Effector memory CD8-positive, alpha-beta T cell (primary cell): ENCODE measurements at places on chromosomes 4 and X.

- no peak for DNase-seq
Measured at GRCh38 chr4:25158817-25159216, 1.4 kb downstream of the SEPSECS start.

- DNase-seq = no peak
Measured at GRCh38 chrX:149207518-149207917, 297.6 kb downstream of the IDS start.

GRCh38 chrX:115589419-115589818 lies 28.4 kb downstream of the PLS3 start:
- no peak for DNase-seq

DNA sequence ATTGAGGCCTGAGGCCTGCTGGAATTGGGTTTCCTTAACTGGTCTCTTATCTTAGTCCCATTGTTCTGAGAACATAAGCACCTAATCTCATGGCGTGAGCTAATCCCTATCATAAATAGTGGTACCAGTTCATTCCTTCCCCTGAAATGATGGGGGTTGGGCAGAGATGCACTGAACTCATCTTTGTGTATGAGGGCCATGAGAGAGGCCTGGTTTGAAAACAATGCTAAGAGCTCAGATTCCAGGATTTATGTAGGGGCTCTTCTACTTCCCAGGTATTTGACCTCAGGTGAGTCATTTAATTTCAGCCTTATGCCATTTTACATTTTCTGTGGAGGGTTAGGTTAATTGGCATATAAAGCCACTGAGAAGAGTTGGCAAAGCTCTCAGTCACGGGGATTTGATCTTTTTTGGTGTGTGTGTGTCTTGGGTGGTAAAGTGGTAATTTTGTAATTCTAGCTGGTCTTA lies 4.4 kb downstream of the RBM3 start:
- no peak for DNase-seq

GRCh38 chr4:145851511-145852201 lies 87.0 kb downstream of the ZNF827 start:
- no peak for DNase-seq

DNA sequence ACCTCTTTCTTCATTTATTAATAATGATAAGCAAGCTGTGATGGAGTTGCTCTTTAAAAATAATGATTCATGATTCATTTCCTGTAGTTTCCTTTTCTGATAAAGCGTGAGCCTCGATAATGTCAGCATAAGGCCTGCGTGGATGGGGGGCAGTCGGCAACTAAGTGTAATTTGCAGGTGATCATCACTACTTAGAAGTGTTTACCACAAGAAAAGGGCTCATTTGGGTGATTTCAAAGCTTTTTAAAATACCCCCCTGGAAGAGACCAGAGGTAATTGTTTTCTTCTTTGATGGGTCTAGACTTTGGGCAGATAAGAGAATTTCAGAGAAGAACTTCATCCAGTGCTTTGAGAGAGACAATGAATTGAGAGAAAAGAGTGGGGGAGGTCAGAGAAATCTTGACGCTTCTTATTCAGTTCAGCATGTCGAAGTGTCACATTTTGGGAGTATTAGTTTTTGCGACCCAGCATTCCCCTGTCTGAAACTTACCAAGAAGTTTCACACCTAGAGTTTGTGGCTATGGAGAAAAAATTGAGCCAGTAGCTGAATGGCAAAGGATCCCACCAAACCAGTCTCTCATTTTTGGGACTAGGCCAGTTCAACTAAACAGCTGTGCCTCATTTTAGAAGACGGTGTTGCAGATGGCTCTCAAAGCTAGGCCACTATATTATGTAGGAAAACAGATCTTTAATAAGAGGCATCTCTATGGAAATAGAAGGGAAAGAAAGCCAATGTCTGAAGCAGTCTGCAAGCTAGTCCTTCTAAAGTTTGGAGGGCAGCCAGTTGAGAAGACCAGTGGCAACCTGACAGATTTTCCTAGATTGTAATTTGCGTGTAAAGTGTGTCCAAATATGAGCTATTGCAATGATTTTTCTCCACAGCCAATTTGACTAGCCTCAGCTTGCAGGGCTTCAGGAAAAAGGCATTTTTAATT lies 171.0 kb upstream of the PPP1R2C start:
- peak; percentile 18 for DNase-seq

DNA sequence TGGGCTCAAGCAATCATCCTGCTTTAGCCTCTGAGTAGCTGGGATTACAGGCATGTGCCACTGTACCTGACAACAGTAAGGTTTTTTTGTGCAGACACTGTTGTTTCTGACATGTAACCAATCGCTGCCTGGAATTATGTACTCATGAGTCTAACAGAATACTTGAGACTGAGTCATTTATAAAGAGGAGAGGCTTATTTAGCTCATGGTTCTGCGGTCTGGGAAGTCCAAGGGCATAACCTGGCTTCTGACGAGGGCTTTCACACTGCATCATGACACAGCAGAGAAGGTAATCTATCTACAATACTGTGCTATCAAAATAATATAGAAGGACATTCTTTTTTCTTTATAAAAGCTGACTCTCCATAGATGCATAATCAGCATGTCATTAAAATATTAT lies 115.5 kb upstream of the STOX2 start:
- DNase-seq = no peak

DNA sequence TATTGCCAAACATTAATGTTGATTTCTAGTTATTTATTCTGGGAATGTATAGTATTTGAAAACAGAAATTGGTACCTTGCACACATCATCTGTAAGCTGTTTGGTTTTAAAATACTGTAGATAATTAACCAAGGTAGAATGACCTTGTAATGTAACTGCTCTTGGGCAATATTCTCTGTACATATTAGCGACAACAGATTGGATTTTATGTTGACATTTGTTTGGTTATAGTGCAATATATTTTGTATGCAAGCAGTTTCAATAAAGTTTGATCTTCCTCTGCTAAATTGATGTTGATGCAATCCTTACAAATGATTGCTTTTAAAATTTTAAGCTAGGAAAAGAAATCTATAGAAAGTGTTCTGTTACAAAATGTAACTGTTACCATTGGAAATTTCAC lies 30.8 kb upstream of the FMR1NB start:
- no peak for DNase-seq

DNA sequence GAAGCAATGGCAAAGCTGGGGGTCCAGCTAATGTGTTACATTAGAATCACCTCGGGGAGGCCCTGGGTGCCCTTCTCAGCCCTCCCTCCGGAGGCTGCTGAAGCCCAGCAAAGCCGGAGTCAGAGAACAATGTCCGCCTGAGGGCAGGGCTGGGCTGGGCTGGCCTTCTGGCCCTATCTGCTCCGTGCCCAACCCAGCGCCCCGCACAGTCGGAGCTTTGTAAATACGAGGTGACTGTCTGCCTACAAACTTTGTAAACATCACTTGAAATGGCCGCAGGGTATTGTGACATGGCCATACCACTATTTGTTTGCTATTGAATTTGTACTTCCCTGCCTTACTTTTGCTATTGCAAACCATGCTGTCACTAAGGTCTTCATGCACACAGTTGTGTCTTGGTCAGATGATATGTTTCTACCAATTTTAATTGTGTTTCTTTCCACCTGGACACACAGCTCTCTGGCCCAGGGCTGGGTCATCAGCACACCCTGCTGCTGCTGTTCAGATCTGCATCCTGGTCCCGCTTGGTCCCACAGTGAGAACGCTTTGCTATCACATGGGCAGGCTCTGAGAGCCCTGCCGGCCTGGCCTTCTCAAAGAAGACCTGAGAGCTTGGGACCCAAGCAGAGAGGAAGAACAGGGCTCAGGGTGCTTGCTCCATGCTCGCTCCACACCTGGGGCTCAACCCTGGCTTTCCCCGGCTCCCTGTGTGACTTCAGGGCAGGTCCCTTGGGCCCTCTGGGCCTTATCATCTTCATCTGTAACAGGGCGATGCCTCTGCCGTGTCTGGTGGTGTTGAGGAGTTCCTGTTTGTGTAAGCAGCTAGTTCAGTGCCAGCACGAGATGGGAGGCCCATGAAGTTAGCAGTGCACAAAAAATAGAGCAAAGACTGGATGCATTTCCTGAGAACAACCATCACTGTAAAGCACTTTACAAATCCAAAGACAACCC lies 2.3 kb downstream of the S100P start:
- DNase-seq = peak; percentile 52

DNA sequence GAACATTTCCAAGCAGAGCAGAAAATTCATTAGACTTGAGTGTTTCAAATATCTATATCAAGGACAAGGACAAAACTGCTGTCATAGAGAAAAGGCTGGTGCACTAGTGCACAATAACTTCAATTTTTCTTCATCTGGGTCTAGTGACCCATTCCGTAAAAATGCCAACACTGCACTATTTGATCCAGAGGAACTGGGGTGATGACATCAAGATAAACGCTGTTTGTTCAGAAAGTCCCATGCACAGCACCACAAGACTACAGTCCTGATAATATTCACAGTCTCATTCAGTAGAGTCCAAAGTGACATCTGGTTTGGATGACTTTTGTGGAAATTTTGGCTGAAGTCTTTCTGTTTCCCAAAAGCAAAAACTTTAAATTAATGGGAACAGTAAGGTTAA lies 303.5 kb upstream of the GALNT7 start:
- no peak for DNase-seq

GRCh38 chr4:69360271-69360670 lies 80.0 kb downstream of the UGT2B28 start:
- DNase-seq = no peak

GRCh38 chrX:39954851-39955250 lies 142.9 kb downstream of the BCOR start:
- no peak for DNase-seq

DNA sequence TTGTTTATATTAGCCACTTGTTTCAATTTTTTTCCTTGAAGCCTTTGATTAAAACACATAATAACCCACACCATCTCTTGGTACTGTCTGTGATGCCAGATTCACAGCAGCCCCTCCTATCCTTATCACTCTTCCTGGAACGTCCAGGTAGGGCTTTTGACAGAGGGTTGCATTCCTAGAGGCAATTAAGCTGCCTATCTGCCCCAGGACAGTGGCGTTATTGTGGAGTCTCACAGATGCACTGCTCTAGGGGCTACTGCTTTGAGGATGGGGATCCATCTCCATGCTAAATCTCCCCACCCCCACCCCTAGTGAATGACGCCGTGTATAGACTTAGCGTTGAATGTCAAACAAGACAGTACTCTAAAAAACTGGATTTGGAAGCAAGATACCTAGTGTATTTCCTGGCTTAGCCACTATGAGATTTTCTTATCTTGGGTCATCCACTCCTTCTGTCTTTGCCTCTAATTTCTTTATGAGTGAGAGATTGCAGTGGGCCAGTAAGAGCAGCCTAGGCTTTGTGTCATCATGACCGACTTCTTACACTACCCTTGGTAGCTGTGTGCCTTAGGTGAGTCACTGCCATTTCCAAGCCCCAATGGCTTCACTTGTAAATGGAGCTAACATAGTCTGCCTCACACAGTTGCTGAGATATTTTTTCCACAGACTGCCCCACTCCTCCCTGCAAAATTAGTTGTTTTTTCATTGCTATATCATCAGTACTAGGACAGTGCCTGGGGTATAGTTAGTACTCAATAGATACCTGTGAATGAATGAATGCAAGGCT lies 90.9 kb downstream of the EGF start:
- DNase-seq = no peak

DNA sequence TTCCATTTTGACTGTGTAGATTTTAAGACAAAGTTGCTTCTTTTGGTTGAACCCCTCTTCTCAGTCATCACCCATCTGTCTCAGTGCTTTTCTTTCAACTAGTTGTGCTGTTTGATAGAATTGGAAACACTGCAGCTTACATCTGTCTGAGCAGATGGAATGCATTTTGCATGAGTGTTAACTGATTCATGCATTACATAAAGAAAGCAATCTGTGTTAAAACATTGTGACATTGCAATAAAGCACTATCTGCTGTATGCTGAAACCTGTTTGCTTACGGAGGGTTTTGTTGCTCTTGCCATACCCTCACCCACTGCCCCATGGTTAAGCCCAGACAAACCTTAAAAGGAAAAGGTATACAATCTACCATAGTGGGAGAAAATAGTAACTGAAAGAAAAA lies 47.4 kb downstream of the NRK start:
- DNase-seq = no peak

GRCh38 chr4:7332216-7333023 lies 102.3 kb downstream of the PSAPL1 start:
- no peak for DNase-seq

- no peak for DNase-seq
Measured at GRCh38 chrX:70034646-70035045, 15.1 kb downstream of the AWAT2 start.

DNA sequence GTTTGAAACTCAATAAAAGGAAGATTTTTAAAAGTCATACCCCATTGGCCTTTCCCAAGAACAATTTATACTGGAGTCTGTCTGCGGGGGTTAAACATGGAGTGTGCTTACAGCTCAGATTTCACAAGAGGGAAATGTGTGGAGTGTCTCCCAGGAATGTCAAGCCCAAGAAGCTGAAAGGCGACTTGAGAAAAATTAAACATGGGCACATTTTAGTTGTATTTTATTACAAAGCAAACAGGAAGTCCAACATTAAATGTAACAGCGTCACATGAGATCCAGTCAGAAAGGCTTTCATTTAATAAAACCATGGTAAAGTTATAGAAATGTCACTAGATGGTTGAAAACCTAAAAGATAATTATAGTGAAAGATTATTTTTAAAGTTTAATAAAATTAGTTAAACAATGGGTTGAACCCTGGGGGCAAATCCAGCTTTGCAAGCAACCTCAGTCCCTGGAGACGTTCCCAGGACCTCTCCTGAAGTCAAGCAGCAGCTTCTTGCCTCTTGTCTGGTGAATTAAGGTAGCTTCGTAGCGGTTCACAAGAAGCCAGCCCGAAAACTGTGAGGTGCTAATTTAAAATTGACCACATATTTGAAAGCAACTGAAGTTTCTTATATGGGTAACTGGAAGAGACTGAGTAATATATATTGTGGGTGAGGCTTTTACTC lies 168.4 kb upstream of the EDNRA start:
- DNase-seq = no peak

DNA sequence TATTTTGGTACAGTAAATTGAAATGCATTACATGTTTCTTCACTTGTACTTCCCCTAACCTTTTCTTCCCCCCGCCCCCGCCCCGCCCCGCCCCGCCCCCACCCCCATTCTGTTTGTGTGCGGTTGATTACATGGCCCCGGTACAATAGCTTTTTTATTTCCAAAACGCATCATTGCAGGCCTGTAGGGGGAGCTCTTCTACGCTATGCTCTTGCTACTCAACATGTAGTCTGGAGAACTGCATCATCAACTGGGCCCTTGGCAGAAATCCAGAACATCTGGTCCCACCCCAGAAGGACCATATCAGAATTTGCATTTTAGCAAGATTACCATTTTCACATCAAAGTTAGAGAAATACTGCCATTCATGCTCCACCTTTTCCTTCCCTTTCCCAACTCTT lies 333.3 kb upstream of the DDX53 start:
- DNase-seq = no peak

- peak; percentile 39 for DNase-seq
Measured at GRCh38 chrX:107825698-107826237, at the start of gene MID2. Gene MID2 (plus strand): TSS chrX:107825866. CDS start chrX:107826427, 561 bp downstream.

- DNase-seq = no peak
Measured at GRCh38 chr4:22356987-22357596, 158.8 kb downstream of the ADGRA3 start.

GRCh38 chr4:88881227-88881569 lies 175.8 kb downstream of the FAM13A start:
- no peak for DNase-seq
